ENCODE measurements at places on chromosomes 5 and 9. TPM values are rescaled to one million over a fixed set of nuclear protein-coding genes. Genes with fewer than 3 reads are reported as not detected.

DNA sequence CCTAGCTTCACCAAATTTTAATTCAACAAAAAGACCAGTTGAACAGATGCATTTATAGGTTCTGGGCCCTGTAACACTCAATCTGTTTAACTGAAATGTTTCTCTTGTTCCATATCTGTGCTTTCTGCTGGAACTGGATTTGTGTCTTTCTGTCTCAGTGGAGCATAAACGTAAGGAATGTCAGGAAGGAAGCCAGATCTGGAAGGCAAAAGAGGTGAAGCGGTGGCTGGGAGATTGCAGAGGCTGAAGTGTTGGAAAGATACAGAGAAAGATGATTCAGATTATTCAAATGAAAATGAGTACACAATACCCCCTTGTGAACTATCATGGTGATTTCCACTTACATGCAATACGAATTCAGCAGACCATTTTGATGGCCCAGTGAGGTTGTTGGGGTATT, 406.8 kb downstream of the BRINP1 start:
- H3K27me3 ChIP-seq, result no peaks in the 10 kb centered on the region
- no peak overlapping the region for H3K27ac ChIP-seq
- DNase-seq, result no peak
- no peak overlapping the region for H3K4me3 ChIP-seq
- no peaks in the 10 kb centered on the region for H3K36me3 ChIP-seq

The OTULIN gene
- total RNA-seq, result 60.5 TPM

DNA sequence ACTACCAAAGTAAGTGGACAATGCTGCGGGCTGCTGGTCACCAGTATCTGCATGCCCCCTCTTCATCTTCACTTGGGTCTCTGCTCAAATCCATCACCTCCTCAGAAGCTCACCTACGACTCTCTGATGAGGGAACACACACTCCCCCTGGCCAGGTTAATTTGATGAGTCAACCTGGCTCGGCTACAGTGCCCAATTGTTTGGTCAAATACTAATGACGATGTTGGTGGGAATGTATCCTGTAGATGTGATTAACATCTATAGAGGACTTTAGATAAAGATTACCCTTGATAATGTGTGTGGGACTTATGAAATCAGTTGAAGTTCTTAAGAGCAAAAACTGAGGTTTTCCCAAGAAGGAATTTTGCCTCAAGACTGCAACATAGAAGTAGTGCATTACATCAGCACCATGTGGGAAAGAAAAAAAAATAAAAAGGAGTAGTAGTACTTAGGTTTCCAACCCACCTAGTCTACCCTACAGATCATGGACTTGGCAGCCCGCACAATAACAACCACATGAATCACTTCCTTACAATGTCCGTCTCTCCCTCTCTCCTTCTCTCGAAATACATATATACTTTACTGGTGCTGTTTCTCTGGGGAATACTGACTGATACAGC, 467.3 kb downstream of the DNAH5 start:
- no peak overlapping the region for H3K27ac ChIP-seq
- H3K4me3 ChIP-seq, result no peak overlapping the region
- H3K4me1 ChIP-seq, result no peaks in the 10 kb centered on the region
- H3K27me3 ChIP-seq, result no peaks in the 10 kb centered on the region

The SLC4A9 gene
- 0.36 TPM for total RNA-seq
